ENCODE measurements at places on chromosomes 2 and 18. TPM values are rescaled to one million over a fixed set of nuclear protein-coding genes. Genes with fewer than 3 reads are reported as not detected.

- DNase-seq, result no peak
Measured at GRCh38 chr2:57880967-57881366, 165.6 kb upstream of the VRK2 start.

- DNase-seq, result no peak
Measured at GRCh38 chr2:128644718-128645256, 326.1 kb upstream of the HS6ST1 start.

The BCS1L gene
- 53.6 TPM for polyA plus RNA-seq

- DNase-seq, result no peak
Measured at GRCh38 chr2:181742361-181742760, 62.0 kb upstream of the NEUROD1 start.

GRCh38 chr18:70693246-70693645, 404.4 kb downstream of the SOCS6 start:
- no peak for DNase-seq

DNA sequence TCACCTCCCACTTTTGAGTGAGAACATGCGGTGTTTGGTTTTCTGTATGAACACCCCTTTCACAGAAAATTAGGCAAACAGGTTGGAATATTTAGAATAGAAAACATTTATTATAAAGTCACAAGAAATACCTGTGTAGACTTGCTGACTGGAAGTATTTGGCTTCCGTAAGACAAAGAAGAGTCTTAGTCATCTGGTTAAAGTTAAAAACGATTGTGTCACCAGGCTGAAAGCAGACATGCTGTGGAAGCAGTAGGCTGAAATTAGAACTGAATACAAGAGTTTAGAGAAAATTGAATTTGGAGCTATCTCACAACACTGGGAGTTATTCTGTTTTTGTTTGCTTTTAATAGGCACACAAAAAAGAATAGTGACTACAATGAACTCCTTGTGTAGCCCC, 16.2 kb upstream of the CLASP1 start:
- DNase-seq, result no peak

GRCh38 chr2:217834744-217835513, 167.9 kb downstream of the TNS1 start:
- DNase-seq, result no peak

GRCh38 chr2:229425598-229425997, 154.5 kb upstream of the PID1 start:
- DNase-seq, result no peak

The CRYGC gene
- polyA plus RNA-seq, result not detected

DNA sequence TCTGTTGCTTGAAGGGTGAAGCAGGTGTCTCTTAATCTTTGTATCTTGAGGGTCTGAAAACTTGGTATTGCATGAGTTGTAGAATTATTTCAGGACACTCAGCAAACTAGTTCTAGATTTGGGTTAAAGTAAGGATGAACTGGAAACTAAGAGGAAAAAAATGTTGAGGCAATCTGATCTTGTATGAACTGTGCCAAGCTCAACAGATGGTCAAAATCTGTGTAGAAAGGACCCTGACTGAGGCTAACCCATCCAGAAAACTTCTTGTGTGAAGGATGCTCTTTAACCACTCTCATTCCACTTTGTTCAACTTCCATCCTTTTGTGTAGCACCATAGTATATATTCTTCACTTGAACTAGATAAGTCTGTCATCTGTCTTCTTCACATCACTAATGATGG, 861.7 kb downstream of the SLC4A3 start:
- no peak for DNase-seq

The TWIST2 gene
- polyA plus RNA-seq, result 4.6 TPM

The CTNNA2 gene
- 0.23 TPM for polyA plus RNA-seq

The SERPINB12 gene
- polyA plus RNA-seq, result not detected

- DNase-seq, result no peak
Measured at GRCh38 chr2:167803449-167803988, 443.9 kb downstream of the STK39 start.

GRCh38 chr2:103805746-103806145, 1043.9 kb downstream of the TMEM182 start:
- no peak for DNase-seq

- no peak for DNase-seq
Measured at GRCh38 chr2:201769666-201770373, 10.9 kb downstream of the ALS2 start.

Measured in right lung (tissue), 10 donors.